Occipital lobe (tissue), 3 donors: ENCODE measurements at places on chromosomes 7 and 10. TPM values are rescaled to one million over a fixed set of nuclear protein-coding genes. Genes with fewer than 3 reads are reported as not detected.

DNA sequence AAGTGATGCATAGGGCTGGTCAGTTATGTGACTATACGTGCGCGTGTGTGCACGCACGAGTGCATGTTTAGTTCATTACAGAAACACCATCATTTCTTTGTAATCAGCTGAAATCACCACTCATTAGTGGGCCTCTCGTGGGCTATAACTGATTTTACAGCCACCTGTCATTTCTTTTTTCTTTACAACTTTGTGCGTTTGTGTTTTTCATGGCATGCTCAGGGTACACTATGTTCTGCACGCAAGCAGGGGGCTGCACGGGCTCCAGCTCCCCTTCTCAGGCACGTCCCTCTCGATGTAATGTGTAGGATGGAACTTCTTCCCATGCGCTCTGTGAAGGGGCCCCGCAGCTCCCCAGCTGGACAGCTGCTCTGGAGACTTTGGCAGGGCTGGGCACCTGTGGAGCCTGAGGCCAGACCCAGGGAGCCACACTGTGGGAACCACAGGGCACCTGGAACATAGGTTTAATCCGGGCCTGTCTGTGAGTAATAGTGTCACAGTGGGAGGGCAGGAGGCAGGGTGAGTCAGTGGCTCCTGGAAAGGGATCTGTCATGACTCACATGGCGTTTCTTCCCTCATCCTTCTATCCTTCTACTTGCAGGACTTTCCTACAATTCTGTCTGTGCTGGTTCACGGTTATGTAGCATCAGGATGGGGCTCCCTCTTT lies 4.9 kb downstream of the GCK start:
- no peak for DNase-seq

DNA sequence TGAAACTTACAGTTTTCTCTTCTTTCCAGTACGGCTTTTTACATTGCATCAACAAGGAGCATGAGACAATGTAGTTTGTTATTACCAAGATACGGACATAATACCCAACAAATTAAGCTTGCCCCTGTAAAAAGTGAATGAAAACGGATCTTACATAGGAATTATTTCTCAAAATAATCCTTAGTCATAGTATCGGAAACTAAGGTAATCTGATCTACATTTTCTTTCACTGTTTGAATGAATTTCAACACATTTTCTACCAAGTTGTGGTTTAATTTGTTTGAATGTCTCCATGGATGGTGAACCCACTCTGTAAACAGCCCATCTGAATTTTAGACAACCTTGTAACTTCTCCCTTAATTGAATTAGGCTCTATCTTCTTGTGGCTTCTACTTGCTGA lies 90.5 kb downstream of the INHBA start:
- DNase-seq = no peak

DNA sequence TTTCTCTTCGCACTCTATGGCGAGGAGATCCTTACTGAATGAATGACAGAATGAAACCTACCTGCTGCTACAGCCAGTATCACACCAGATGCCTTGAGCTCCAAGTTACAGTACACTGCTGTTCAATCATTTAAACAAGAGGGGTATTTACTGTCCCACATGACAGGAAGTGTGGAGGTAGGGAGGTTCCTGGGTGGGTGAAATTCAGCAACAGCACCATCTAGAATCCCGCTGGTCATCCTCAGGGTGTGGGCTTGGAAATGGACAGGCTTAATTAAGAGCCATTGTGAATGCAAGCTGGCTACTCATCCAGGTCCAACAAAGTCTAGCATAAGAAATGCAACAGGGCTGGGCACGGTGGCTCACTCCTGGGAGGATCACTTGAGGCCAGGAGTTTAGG lies 14.7 kb downstream of the CYTH3 start:
- DNase-seq = no peak

- no peak for DNase-seq
These were observed 65.3 kb upstream of the SMNDC1 start for GRCh38 chr10:110370006-110370405.

- DNase-seq = no peak
These were observed 57.1 kb downstream of the BPGM start for GRCh38 chr7:134703782-134704181.

- no peak for DNase-seq
These were observed 178.8 kb upstream of the ITGB1 start for GRCh38 chr10:33136781-33137180.

AKR1C1 gene
- 36.8 TPM for total RNA-seq

DNA sequence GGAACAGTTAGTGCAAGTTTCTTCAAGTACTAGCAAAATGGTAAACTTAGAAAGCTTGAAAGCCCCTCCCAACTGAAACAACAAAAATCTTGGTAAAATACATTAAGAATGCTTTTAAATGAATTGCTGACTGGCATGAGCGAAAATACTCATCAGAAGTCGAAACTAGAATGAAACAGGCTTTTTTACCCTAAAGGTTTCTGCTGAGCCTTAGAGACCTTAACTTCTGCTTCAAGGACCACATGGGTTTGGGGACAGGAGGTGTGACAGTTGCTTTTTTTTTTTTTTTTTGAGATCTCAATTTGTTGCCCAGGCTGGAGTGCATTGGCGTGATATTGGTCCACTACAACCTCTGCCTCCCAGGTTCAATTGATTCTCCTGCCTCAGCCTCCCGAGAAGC lies 100.3 kb downstream of the MTPAP start:
- no peak for DNase-seq

UPK3BL2 gene
- total RNA-seq = 1.4 TPM

GRCh38 chr10:95906677-95907455 lies 909 bp upstream of the CC2D2B start:
- peak; percentile 19 for DNase-seq

PNLIPRP3 gene
- not detected for total RNA-seq

DNA sequence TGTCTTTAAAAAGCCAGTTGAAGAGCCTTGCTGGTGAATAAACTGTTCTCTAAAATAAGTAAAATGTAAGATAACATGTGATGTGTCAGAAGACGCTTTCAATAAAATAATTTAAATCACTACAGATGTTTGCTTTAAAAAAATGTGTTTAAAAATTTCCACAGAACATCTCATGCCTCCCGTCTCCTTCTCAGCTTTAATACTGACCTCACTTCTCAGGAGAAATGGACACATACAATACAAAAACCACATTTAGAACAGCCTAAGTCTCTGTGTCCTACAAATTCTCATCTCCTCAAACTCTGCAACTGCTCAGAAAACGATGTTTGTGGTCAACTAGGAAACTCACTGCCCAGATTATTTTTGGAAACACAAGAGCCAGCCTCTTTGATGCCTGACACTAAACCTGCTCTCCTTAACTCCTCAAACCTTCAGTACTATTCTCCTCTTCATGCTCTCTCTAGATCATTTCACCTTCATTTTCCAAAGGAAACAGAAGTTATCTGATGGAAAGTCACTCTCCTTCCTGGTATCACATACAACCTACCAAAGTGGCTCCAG lies 120.3 kb downstream of the ZNF438 start:
- no peak for DNase-seq

NRF1 gene
- 16.1 TPM for total RNA-seq

GRCh38 chr10:127000598-127000997 lies 95.4 kb downstream of the DOCK1 start:
- no peak for DNase-seq

PLCE1 gene
- total RNA-seq = 10.1 TPM

TMEM140 gene
- 0.62 TPM for total RNA-seq

- DNase-seq = no peak
These were observed 110.3 kb upstream of the SP8 start for GRCh38 chr7:20896996-20897395.

- DNase-seq = no peak
These were observed 22.8 kb downstream of the LRRC17 start for GRCh38 chr7:102935450-102936115.

ADAM22 gene
- total RNA-seq = 90.6 TPM

DNA sequence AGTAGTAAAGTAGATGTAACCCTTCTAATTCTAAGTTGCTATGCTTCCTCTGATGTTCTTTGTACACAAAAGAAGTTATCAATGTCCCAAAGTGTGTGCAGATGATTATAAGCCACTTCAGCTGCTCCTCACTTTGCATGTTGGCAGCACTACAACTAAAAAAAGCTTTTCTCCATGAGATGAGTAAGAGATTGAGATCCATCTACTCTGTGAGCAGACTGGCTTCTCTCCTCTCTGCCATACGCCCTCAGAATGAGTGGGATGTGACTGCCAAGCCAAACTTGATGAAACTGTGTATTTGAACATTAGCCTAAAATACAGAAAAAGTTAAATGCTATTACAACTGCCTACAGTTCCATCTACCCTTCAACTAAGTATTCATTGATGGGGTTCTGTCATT lies 102.9 kb upstream of the ETV1 start:
- no peak for DNase-seq

DNA sequence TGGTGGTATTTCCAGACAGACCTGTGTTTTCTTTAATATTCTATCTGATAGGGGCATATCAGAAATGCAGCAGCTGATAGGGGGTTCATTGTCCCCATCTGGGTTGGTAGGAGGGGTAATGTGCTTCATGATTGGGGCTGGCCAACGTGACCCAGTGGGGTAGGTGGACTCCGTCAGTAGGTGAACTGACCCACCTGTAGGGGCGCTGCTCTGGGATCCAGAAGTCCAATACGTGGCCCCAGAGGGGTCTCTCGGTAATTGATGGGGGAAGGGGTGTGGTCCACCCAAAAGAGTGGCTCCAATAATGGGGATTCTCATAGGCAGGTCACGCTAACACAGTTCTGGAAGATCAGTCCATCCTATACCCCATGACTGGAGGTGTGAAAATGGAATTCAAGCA lies 112.0 kb downstream of the PRLHR start:
- DNase-seq = no peak

SLC26A4 gene
- total RNA-seq = 15.3 TPM

DNA sequence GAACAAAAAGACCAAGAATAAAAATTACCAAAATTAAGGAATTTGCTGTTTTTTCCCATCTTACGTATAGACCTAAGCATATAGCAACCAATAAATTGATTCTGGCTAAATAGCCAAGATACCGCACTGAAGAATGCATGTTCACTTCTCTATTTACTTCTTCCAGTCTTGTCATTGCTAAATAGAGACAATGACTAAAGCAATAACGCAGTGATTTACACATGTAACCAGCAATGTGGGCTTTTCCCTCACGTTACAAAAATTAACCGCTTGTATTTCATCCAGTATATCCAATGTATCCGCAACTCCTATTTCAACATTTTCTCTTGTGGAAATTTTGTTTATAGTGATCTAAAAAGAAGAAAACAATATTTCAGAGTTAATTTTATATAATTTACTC lies 5.6 kb downstream of the TMEM168 start:
- no peak for DNase-seq

ARPC1B gene
- 11.9 TPM for total RNA-seq

- no peak for DNase-seq
These were observed 66.1 kb downstream of the ZMYND11 start for GRCh38 chr10:201328-201771.

GRCh38 chr10:91575044-91575610 lies 57.7 kb downstream of the PPP1R3C start:
- no peak for DNase-seq

- DNase-seq = no peak
These were observed 186.1 kb downstream of the SRPK2 start for GRCh38 chr7:105202616-105203015.

SEPTIN7 gene
- 370 TPM for total RNA-seq

- DNase-seq = no peak
These were observed 27.4 kb upstream of the ABLIM1 start for GRCh38 chr10:114685456-114685855.

- DNase-seq = no peak
These were observed 373.1 kb downstream of the THSD7A start for GRCh38 chr7:11458736-11459483.

FAM241B gene
- total RNA-seq = 10.1 TPM

FIS1 gene
- total RNA-seq = 59.9 TPM

GRCh38 chr7:9200626-9201025 lies 767.2 kb downstream of the NXPH1 start:
- no peak for DNase-seq

GRCh38 chr10:36602374-36602773 lies 523.0 kb upstream of the ANKRD30A start:
- DNase-seq = no peak

TMEM270 gene
- not detected for total RNA-seq

DNA sequence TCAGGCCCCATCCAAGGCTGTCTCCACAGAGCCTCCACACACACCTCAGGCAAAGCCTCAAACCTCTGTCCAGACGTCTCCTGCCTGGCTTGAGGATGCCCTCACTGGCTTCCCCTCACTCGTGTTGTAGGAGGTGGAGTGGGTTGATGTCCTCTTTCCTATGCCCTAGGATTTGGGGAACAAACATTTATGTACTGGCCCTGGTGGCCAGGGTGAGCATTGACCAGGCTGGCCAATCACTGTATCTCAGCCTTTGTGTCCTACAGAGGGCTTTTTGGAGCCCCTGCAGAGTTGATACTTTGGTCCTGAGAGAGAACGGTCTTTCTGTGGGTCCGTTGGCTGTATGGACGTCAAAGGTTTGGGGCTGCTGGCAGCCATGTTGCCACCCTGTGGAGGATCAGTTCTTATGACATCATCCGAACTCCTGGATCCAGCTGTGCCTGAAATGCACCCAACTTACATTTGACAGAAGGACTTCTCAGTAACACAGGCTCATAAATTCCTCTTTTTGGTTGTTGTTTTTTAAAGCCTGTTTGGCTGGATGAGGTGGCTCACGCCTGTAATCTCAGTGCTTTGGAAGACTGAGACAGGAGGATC lies 2.3 kb upstream of the GRID2IP start:
- DNase-seq = no peak

DNA sequence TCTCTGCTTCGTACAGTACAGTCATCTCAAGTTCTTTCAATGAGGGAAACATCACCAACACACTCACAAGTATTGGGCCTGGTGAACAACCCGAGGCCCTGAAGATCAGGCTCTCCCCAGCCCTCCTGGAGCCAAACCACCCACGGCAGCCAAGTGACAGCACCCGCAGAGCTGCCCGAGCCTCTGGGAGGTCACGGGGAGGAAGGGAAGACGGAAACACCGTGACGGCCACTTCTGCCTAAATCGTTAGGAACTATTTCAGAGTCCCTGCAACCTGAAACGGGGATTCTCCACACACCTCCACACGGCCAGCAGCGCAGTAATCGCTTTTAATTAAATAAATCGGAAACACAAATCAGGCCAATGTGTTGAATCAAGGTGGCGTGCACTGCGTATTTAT lies 222.6 kb downstream of the MAD1L1 start:
- DNase-seq = no peak

DNA sequence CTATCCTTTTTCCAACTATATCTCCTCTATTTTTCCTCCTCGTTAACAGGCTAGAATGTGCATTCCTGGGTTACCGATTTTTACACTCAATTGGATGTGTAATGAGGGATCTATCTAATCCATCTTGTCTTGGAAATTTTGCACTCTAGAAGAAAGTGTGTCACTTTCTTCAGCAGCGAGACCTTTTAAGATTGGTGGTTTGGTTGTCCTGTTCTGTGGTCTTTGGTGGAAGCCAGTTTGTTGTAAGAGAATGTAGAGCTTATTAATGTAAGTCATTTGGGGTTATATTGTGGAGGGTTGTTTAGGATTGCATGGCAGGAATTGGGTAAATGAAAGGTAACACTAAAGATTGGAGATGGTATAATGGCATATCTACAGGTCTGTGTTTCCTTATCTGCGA lies 16.7 kb downstream of the CDK1 start:
- DNase-seq = no peak

DNA sequence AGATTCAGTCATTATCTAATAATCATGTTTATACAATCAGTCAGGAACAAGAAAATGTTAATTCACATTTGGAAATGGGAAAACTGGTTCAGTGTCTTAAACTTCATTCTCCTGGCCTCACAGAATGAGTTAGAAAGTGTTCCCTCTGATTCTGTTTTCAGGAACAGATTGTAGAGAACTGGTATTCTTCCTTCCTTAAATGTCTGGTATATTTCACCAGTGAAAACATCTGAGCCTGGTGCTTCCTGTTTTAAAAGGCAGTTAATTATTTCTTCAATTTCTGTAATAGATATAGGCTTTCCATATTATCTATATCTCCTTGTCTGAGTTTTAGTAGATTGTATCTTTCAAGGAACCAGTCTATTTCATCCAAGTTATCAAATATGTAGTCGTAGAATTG lies 97.1 kb upstream of the TMEM168 start:
- no peak for DNase-seq
